ENCODE measurements at places on chromosomes 3 and 15.

DNA sequence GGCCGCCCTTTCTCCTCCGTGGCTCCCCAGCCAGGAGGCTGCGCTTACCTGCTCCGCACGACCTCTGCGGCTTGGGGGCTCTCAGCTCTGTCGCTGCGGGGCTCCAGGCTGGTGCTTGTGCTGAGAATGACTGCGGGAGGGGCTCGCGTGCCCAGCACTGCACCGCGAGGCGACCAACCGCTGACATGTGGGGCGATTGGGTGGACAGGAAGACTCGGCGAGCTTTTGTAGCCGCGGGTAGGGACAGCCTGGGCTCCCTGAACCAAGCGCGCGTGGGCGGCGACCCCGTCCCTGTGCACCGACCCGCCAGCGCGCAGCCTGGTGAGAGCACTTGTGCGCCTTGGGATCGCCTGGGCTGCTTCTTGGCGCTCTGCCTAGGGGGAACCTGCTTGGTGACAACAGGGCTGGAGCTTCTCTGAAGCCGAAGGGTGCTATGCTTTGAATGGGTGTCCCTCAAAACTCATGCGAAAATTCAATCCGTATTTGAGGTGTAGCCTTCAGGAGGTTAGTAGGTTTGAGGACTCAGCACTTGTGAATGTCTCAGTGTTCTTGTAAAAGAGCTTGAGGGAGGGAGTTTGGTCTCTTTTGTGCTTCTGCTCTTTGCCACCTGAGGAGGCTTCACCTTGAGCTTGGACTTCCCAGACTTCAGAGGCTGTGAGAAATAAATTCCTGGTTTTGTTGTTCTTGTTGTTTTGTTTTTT, 50.4 kb downstream of the IL12A start:
- peak; percentile 23 for DNase-seq

DNA sequence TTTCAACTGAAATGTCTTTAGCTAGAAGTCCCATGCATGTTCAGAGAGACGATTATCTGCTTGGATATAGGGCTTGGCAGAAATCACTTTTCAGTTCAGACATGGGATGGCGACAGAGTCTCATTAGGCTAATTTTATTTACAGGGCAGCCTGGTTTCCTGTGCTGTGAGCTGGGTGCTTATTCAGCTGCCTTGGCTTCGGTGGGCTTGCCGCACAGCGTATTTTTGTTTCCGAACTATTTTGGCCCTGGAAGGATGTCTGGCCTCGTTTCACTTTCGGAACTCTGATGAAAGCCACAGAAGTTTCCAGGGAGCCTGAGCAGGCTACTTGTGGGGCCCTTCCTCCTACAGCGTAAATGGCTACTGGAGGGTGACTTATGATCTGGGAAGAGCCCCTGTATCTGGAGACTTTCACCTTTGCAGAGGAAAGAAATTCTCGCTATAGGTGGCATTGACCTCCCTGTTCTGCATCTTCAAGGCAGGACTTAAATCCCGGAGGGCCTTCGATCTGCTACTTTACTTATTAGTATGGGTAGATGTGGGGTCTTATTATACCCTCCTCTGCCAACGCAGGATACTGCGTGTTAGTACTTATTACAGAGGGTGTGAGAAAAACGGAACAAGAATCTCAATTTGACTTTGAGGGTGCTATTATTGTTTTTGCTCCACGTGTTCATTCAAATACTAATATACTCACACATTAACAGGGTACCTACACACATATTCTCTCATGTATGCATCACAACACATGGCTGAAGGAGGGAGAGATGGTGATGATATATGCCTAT, 364.0 kb upstream of the RBMS3 start:
- peak; percentile 7 for DNase-seq

DNA sequence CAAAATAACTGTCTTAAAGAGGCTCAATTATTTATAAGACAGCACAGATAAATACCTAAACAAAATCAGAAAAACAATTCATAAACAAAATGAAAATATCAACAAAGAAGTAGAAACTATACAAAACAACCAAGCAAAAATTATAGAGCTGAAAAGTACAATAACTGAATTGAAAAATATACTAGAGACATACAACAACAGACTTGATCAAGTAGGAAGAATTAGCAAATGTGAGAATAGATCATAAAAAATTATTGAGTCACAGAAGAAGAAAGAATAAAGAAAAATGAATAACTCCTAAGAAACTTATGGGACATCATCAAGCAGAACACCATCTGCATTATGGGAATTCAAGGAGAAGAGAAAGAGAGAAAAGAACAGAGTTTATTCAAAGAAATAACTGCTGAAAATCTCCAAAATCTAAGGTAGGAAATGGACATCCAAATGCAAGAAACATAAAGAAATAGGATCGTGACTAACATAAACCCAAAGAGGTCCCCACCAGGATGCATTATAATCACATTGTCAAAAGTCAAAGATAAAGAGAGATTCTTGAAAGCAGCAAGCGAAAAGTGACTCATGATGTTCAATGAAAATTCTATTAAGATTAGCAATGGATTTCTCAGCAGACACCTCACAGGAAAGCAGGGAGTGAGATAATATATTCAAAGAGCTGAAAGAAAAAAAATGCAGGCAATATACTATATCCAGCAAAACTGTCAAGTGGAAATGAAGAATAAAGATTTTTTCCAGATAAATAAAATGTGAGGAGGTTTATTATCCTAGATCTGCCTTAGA, 85.9 kb downstream of the DCLK3 start:
- no peak for DNase-seq

DNA sequence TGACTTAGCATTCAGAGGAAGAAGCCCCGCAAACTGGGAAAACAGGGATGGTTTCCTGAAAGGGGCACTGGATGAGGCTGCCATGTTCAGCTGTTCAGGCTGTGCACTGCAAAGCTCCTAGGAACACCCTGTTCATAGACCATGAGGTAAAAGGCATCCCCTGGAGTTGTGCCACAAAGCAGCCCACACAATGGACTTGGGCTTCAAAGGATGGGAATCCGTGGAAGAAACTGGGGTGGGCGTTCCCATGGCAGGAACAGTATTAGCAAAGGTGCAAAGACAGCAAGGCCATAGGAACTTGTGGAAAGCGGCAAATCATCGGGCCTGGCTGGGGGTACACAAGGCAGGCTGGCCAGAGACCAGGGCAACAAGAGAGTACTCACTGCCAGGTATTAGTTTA, 8.9 kb downstream of the OXTR start:
- no peak for DNase-seq

GRCh38 chr3:97636465-97636864, 128.1 kb upstream of the ARL6 start:
- DNase-seq = no peak

DNA sequence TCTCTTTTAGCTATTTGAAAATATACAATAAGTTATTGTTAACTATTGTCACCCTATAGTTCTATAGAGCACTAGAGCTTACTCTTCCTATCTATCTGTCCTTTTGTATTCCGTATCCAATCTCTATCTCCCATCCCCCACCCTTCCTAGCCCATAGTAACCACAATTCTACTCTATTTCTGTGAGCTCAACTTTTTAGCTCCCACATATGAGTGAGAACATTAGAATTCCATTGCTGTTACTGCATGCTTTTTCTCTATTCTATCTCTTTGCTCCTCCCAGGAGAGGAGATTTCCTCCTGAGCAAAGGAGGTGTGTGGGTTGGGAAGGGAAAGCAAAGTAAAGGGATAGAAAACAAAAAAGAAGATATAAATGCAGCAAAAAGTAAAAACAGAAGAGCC, 105.6 kb upstream of the SLC4A7 start:
- DNase-seq = no peak

- DNase-seq = no peak
These were observed 1.9 kb downstream of the AEN start for GRCh38 chr15:88623061-88623460.

DNA sequence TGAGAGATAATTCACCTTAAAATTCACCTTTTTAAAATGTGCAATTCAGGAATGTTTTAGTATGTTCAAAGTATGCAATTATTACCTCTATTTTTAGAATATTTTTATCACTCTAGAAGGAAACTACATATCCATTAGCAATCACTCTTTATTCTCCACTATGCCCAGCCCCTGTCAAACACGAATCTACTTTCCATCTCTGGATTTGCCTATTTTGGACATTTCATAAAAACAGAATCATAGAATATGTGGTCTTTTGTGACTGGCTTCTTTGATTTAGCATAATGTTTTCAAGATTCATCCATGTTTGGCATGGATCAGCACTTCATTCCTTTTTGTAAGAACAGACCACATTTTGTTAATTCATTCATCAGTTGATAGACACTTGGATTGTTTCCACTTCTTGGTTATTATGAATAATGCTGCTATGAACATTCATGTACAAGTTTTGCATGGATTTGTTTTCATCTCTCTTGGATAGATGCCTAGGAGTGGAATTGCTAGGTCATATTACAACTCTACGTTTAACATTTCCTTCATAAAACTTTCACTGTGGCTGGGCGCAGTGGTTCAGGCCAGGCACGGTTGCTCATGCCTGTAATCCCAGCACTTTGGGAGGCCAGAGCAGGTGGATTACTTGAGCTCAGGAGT, 12.7 kb downstream of the HMCES start:
- no peak for DNase-seq

DNA sequence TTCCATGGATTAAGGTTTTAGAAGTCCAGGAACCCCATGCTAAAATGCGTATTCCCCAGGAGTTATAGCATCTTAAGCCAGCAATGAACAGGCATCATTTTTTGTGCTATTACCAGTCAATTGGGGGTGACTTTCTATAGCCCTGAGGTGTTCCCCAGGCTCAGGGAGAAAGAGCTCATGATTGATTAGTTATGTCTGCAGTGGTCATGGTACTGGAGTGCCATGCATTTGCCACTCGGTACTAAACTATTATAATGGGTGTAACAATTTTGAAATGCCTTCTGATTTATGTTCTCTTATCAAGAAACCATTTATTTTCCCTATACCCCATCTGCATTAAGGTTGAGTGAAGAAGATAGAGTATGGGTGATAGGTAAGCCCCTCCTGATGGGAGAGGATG, 11.9 kb downstream of the LRRC31 start:
- DNase-seq = no peak

- peak; percentile 70 for DNase-seq
These were observed at the start of gene DLL4 for GRCh38 chr15:40928821-40929659. Gene DLL4 (plus strand): TSS chr15:40929340. CDS start chr15:40929669, 329 bp downstream.

GRCh38 chr15:27070841-27071240, 99.9 kb downstream of the GABRG3 start:
- no peak for DNase-seq

- no peak for DNase-seq
These were observed 137.4 kb downstream of the SERPINI1 start for GRCh38 chr3:167872941-167873340.

Measured in cerebellum (tissue), 4 donors.